ENCODE measurements at places on chromosomes 1 and 21.
A peak's percentile ranks its signal among the peaks of the same experiment; 100 is the strongest.

DNA sequence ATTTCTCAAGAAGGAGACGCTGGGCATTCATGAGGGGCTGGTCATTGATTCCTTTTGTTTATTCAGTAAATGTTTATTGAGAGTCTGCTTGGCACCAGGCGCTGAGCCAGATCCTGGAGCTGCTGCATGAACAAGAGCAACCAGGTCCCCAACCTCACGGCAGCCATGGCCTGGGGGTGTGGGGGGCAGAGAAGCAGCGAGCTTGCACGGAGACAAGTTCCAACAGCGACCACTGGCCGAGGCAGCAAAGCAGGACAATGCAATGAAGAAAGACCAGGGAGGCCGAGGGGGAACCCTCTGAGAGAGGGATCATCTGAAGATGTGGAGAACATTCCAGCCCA, 7.5 kb downstream of the KCNAB2 start:
- DNase-seq = no peak

DNA sequence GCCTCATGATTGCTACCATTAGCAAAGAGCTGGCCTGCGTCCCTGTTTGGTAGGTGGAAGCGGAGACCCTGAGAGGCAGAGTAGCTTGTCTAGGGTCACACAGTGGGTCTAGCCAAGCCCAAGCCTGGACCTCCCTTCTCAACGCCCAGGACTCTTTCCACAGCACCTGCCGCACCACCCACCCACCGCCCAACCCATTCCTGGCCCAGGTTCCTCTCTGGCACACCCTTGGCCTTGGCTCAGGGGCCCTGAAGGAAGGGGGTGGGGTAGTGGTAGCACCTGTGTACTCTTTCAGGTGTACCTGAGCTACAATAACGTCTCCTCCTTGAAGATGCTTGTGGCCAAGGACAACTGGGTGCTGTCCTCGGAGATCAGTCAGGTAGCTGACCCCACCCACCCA, 19.3 kb downstream of the FAM151A start:
- DNase-seq = no peak

DNA sequence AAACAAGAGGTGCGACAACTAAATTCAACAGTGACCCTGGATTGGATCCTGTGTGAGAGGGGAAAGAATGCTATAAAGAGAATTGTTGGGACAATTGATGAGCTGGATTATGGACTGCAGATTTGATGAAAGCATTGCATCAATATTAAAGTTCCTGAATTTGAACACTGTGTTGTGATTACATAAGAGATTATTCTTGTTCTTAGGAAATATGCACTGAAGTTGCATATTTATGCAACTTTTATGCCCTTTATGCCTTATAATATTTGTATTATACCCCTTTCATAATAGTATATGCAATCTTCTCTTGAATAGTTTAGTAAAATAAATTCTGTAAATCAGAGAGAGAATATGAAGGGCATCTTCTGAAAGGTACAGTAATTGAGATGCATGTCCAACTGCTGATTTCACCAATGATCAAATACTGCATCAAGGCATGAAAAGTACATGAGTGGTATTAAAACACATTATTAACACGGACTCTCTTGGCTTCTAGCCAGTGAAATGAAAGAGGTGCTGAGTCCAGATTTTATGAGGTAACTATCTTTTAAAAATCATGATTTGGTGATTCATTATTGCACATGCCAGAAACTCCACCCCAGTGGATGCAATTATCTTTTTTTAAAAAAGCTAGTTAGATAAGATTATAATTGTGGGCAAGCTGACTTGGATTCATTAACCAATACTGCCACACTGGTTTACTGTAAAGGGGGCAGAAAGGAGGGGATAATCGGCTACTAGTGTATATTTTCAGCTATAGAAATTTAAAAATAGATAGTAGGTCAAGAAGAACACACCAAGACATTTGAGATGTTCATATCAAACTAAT, 19.9 kb upstream of the LPAR3 start:
- DNase-seq = no peak

GRCh38 chr1:110588486-110588885, 17.7 kb downstream of the KCNA2 start:
- no peak for DNase-seq

DNA sequence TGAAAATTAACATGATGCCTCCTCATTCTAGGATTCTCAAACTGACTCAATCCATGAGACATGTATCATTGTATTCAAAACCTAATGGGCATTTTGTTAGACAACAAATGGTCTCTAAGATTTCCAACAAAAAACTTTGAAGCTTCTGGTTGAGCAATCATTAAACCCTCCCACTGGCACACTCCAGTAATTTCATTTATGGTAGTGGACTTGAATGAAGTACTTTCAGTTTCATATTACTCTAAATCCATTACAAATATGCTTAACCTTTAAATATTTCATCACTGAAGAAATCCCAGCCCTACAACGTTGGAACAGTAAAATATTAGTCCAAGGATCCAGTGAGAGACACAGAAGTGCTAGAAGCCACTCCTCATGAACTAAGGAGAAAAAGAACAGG, 43.5 kb downstream of the GBP6 start:
- DNase-seq = no peak

DNA sequence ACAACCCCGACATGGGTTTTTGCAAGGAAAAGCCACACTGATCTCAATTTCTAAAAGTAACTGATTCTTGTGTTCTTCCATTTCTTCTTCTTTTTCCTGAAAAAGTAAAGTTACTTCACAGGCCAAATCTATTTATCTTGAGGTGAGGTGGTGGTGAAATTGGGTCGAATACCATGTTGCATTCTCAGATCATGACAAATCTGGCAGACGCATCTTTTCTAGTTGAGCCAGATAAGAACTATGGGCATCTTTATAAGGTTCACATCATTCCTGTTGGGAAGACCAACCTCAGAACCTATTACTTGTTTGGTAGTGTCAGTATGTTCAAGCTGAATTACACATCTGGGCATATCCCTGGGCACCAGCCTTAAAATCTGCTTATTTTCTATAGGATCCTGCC, 78.6 kb upstream of the USP25 start:
- DNase-seq = no peak

DNA sequence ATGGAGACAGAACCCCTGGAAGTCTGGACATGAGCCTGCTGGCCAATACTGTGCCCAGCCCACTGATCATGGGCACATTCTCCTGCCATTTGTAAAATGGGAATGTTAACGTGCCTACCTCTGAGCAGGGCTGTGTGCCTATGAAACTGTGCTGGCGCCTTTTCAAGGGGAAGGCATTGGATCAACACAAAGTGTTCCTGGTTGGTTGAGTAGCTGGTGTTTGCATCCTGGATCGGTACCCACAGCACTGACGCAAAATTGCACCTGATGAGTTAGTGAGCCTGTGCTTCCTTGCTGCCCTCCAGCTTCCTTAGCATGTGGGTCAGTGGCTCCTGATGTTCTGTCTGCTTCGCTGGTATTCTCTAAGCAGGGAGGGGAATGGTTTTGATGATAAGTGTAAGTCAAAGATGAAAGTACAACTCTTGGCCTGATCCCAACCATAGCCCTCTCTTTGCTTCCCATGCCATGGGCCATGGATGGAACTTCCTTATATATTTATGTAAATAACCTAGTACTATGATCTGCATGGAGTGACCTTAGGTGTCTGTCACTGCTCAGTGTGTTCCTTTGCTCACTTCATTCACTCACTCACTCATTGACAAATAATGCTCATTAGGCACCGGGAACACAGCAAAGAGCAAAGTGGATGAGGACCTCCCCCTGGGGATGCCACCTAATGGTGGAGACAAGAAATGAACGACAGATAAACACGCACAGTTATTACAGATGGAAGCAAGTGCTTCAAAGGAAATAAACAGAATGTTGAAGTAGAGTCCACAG, 22.7 kb downstream of the MAB21L3 start:
- no peak for DNase-seq

DNA sequence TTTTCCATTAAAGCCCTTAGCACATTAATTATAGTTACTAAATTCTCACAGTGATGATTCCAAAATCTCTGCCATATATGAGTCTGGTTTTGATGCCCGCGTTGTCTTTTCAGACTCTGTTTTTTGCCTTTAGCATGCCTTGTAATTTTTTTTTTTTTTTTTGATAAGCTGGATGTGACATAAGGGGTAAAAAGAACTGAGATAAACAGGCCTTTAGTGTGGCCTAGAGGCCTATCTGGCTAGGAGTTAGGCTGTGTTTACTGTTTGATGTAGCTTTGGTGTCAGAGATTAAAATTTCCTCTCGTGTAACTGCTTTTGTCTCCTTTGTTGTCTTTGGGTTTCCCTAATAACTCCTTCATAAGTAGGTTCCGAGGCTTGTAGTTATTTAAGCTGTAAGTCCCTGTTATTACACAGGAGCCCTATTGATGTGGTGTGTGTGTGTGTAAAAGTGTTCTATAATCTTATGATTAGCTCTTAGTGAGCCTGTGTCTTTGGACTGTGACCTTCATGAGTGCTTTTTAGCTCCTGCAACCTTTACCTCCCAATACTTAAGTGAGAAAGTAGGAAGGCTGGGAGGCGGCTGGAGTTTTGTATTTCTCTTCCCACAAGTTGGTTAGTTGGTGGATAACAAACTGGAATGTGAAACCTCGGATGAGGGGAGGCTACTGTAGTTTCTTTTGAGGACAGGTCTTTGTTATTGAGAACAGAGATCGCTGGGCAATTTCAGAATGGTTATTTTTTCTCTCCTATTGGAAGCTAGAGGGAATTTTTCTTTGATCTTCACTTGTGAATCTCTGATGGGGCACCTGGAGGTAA, 19.3 kb downstream of the HS2ST1 start:
- no peak for DNase-seq

DNA sequence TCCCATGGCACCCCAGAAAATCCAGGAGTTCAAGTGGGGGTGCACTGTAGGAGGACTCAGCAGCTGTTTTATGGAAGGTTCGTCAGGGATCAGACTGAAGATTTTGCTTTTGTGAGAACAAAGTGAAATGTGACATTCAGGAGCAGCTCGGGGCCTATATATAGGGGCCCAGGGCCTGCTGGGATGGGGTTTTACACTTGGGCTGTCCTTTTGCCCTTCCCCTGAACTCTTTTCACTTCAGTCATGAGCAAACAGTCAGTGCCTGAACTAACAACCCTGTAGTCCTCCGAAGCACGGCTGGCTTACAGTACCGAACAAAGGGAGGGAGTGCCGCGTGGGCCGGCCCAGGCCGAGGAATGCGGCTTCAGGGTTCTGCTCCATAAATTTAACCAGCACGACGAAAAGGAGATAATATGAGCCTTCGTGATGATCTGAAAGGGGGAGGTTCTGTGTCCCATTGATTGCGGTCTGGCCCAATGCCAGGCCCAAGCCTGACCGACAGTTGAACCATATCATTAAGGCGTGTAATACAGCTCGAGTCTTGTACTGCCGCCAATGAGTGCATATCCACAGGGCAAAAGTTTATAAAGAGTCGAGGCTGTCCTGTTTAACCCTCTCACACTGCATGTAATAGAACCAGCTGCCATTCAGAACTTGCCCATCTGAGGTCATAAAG, 139.9 kb downstream of the DHRS3 start:
- no peak for DNase-seq

DNA sequence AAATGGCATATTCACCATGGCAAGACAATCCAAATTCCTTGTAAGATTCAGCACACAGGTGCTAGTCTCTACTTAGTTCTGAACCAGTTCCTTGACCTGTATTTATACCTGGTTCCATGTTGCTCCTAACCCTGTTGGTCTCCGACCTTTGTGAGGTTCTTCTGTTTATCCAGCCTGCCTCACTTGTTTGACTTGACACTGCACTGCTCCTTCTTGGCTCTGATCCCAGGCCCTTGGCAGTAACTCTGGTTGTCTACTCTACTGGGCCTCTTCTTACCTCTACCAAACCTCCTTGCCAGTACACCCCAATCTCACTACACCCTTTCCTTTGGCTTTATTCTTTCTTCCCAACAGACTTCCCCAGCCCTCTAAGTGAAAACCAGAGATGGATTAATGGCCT, 419.4 kb upstream of the USP24 start:
- DNase-seq = no peak

- no peak for DNase-seq
Measured at GRCh38 chr1:27478098-27478497, 11.9 kb downstream of the WASF2 start.

GRCh38 chr1:24898152-24898908, 31.7 kb downstream of the RUNX3 start:
- no peak for DNase-seq

GRCh38 chr1:25520446-25521061, 22.9 kb upstream of the LDLRAP1 start:
- peak; percentile 27 for DNase-seq

DNA sequence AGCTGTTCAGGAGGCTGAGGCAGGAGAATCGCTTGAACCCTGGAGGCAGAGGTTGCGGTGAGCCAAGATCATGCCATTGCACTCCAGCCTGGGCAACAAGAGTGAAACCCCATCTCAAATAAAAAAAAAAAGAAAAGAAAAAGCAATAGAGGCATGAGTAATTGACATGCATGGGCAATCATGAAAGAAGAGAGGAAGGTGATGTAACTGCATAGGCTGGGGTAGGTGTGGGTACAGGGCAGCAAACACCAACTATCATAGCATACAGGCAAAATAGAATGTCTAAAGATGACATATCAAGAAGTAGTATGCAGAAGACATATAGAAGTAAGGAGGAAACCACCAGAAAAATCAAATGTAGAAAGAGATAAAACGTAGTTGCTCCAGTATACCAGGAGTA, 19.0 kb upstream of the MGST3 start:
- no peak for DNase-seq

- DNase-seq = peak; percentile 25
Measured at GRCh38 chr1:222750651-222751050, 13.6 kb downstream of the FAM177B start.

- DNase-seq = no peak
Measured at GRCh38 chr21:32082466-32082865, 196.4 kb downstream of the MIS18A start.

DNA sequence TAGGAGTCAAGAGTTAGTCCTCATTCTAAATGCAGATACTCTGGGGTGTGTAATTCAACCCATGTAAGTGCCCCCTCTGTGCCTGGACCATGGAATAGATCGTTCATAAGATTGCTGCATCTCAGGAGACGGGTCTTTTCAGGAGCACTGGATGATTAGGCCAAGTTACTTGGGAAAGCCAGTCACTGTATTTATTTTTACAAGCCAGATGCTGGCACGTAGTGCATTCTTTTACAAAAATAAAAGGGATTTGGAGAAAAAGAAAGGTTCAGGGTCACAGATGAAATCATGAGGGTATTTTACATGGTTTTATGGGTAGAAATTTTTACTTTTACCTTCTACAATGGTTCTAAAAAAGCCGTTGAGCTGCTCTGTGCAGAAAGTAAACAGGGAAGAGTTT, 102.6 kb upstream of the UBE2U start:
- DNase-seq = no peak

GRCh38 chr1:190849346-190849745, 371.7 kb upstream of the BRINP3 start:
- DNase-seq = no peak

DNA sequence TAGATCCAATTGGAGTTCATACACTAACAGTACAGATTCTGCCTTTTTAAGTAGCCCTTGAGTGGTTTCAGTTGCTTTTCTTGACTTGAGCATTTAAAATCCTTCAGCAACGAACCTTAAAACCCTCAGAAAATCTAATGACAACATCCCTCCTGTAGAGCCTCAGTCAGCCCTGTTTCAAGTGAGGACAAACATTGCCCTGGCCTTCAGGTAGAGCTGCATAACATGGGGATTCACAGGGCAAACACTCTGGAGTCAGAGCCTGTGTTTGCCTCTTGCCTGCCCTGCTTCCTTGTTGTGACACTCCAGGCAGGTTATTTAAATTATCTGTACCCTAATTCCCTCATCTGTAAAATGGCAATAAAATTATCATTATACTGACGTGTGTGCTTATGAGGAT, 96.1 kb upstream of the KCNA3 start:
- DNase-seq = no peak

All from GM12864 (cell line).